ENCODE measurements at places on chromosomes 3 and 15.

GRCh38 chr15:59255680-59256336 lies 49.2 kb downstream of the LDHAL6B start:
- no peak for DNase-seq

DNA sequence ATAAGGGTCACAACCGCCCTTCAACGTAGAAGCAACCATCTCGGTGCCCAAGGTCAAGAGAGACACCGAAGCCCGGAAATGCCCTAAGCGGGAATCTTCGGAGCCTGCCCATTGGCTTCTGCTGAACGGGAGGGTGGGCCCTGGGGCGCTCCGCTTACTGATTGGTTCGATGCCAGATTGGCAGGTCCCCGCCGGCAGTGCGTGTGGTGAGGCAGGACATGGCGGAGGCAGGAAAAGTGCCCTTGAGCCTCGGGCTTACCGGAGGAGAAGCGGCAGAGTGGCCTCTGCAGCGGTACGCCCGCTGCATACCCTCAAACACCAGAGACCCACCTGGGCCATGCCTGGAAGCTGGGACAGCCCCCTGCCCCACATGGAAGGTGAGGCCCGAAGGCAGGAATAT lies at the start of gene REC114:
TSS of gene REC114 (plus strand) at position 197 of the 400 bp plus-strand sequence. CDS start at position 219, 22 bp downstream.
- no peak for DNase-seq

- DNase-seq: no peak
Observed at GRCh38 chr3:147921051-147921450, 511.9 kb downstream of the ZIC1 start.

GRCh38 chr3:56673781-56674457 lies 9.1 kb downstream of the TASOR start:
- DNase-seq: no peak

- DNase-seq: no peak
Observed at GRCh38 chr15:37967788-37968187, 33.3 kb downstream of the TMCO5A start.

DNA sequence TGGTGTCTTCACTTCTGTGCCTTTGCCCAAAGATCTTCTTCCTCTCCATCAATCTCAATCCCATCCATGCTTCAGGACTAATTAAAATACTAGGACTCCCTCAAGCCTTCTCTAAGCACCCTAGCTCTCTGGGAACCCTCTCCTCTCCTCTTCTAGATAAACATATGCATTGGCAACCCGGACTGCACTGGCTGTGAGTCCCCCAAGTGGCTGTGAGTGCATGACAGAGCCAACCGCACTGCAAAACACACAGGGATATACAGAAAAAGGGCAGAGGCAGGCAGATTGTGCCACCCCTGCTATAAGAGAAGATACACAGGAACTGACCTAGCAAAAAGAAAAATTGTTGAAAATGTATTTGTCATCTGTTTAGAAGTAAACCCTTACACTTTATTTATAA lies 457.1 kb downstream of the MFSD1 start:
- no peak for DNase-seq

DNA sequence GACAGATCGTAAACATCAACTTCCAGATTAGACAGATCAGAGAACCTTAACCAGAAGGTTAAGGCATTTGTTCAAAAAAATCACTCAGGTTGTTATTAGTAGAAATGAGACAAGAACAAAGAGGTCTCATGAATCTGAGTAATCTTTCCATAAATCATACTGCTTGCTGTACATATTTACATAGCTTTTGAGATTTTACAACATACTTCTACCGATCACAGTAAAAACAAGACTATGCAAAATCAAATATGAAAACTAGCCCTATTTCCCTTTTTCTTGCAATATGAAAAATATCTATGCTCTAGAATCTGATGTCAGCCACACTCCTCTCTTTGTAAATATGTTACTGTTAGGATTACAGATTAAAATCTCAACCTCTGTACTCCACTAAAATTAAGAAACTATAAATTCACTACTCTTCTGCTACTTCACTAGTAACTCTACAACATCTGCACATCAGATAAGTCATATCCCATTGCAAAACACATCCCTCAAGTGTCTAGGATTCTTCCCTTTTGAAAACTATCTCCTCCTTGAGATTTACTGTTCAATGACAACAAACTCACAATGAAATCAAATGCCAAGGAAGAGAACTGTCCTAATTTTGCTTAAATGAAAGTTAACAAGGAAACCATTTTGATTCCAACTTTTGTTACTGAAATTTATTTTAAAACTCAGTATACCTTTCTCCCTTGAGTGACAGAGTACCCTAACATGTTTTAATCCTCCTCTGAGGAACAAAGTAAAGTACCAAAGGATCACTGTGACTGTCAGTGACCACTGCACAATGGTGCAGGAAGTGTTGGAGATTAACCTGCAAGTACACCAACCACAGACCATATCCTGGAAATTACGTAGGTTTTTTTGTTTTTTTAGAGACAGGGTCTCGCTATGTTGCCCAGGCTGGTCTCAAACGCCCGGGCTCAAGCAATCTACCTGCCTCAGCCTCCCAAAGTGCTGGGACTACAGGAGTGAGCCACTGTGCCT lies 12.8 kb downstream of the DCUN1D1 start:
- DNase-seq: no peak

DNA sequence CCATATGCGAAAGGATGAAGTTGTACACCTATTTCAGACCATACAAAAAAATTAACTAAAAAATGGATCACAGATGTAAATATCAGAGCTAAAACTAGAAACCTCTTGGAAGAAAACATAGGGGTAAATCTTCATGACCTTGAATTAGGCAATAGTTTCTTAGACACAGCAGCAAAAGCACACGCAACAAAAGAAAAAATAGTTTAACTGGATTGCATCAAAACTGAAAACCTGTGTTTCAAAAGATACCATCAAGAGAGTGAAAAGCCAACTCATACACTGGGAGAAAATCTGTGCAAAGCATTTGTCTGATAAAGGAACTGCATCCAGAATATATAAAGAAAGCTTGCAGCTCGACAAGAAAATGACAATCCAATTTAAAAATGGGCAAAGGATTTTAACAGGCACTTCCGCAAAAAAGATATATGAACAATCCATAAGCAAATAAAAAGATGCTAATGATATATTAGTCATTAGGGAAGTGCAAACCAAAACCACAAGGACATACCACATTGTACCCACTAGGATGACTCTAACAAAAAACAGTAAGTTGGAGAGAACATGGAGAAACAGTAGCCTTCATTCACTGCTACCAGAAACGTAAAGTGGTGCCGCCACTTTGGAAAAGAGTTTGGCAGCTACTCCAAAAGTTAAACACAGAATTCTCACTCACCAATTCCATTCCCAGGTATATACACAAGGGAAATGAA lies 263.1 kb downstream of the ADAMTS17 start:
- DNase-seq: no peak

DNA sequence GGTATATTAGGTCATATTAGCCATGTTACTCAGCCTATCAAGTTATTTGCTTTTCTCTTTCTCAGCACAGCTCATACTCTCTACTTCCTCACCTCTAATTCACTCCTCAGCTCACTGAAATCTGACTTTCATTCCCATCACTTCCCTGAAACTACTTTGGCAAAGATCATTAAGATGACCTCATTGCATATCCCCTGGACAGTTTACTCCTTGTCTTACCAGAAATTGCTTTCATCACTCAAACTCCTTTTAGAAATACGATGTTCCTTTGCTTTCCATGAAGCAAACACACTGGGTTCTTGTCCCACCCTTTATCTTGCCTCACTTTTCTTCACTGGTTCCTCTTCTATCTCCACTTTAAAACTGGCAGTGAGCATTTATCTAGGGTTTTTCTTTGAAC lies 354.4 kb downstream of the TUSC7 start:
- no peak for DNase-seq

DNA sequence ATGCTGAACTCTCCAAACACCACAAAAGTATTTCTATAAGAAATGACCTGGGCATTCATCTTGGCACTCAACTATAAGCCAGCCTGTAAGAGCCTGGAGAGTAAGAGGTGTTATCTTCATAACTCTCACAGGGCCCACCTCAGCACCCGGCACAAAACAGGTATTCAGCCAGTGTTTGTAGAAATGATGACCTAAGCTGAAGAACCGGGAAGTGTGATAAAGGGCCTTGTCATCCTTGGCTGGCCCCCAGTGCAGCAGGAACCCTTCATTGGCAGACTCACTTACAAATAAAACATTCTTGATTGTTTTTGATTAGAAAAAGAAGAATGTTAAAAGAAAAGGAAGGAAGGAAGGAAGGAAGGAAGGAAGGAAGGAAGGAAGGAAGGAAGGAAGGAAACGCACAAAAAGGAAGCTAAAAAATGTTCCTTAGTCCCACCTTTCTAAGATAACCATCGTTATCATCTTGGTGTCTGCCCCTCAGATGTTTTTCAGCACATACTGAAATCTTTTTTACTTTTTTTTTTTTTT lies 52.1 kb downstream of the DAPK2 start:
- no peak for DNase-seq

DNA sequence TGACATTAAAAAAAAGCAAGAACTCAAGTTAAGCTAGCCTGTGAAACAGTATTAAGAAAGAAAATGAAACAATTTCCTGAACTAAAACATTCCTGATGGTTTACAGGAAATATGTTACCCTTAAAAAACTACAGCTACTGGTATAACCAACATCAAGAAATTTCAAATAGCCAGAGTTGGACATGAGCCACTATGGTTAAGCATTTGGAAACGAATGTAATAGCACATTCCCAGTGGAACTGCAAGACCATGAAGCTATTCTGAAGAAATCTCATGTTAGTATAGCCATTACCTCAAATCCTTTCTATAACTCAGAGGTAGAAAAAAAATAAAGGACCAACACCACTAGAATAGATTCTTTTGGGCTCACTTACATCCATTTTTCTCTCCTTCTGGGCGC lies 30.2 kb downstream of the CPNE4 start:
- DNase-seq: no peak

- DNase-seq: peak; percentile 61
Observed at GRCh38 chr3:139935016-139935865, at the start of gene CLSTN2. Gene CLSTN2 (plus strand): TSS chr3:139935185.

DNA sequence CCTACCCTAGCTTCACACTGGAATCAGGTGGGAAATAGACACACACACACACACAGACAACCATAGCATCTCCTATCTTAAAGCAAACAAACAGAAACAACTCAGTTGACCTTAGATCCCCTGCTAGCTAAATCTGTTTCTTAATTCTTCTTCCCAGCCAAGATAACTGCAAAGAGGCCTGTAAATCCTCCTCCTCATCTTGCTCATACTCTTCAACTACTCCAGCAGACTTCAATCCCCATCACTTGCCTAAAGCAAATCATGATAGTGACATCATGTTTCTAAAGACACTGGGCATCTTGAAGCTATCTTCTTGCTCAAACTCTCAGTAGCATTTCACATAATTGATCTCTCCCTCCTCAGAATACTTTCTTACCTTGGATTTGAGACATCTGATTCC lies 303.0 kb downstream of the RBMS3 start:
- no peak for DNase-seq

DNA sequence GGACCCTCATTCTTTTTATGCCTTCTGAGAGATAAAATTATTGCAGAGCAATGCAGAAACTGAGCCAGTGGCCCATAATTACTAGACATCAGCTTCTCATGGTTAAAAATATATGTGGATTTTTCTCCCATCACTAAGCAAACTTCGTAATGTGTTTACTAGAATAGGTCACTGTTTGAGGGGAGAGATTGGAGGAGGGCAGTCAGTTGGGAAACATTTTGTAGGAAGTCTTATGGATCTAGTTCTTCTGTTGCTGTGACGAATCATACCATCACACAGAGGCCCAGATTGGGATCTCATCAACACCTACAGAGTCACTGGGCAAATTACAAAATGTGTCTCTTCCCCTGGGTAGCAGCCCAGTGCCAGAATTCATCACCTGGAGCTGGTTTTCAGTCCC lies 81.4 kb downstream of the PDE8A start:
- DNase-seq: no peak

- no peak for DNase-seq
Observed at GRCh38 chr3:49650177-49650576, 24.0 kb upstream of the APEH start.

GRCh38 chr15:63348392-63348791 lies 33.3 kb downstream of the CA12 start:
- DNase-seq: peak; percentile 68

DNA sequence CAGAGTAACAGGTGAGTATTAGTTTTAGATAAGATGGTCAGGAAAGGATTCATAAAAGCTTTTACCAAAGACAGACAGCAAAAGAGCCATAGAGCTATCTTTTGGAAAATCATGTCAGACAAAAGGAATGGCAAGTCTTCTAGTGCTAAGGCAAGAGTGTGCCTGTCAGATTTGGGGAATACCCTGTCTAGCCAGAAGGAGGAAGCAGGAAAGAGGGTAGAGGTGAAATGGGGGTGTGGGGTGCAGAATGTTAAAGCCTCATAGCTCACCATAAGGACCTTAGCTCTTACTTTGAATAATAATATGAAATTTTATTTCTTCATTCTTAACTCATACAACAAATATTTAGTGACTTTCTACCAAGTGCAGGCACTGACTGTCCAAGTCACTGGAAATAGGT lies 512.1 kb upstream of the ROBO2 start:
- DNase-seq: no peak

- DNase-seq: no peak
Observed at GRCh38 chr3:172094621-172095557, 55.5 kb downstream of the FNDC3B start.

- peak; percentile 23 for DNase-seq
Observed at GRCh38 chr3:186849374-186849975, 7.0 kb downstream of the ADIPOQ start.

- no peak for DNase-seq
Observed at GRCh38 chr15:90550919-90551318, 21.2 kb downstream of the CRTC3 start.

DNA sequence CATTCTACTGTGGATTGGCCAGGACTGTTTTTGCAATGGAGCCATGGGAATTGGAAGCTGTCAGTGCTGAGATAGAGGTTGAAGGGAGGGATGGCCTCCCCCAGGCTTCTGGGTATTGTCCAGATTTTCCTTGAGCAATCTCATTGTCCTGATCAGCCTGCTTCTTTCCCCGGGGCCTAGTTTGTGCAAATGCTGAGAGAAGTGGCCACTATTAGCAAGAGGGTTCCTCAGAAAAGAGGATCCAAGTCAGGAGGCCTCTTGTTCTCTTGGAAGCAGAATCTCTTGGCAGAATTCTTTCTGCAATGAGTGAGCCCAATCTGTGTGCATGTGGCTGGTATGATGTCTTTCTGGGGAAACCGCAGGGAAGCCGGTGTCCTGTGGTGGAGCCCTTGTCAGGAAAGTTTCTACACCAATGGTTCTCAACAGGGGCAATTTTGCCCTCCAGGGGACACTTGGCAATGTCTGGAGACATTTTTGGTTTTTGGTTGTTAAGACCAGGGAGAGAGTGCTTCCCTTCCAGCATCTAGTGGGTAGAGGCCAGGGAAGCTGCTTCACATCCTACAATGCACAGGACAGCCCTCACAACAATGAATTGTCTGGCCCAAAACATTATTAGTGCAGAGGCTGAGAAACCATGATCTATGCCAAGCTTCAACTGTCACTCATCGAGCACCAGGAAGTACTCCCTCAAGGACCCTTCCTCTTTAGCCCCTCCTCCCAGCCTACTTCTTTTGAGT lies 2.0 kb downstream of the LIPC start:
- DNase-seq: peak; percentile 87
